ENCODE measurements at places on chromosomes 3 and 15.

DNA sequence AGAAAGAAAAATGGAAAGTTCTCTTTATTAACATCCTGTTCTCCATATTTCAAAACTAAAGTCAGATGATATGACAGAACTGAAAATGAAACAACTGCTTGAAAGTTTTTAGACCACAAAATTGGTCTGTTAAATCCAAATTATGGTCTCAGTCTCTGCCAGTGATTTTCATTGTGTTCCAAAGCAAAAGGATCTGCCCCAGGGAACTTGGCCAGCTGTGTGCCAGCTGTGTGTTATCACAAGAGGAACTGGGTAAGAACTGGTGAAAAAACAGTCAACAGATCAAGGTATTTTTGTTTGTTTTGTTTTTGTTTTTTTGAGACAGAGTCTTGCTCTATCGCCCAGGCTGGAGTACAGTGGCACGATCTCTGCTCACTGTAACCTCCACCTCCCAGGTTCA is 323.3 kb downstream of the CTNNB1 start:
- no peak for DNase-seq

DNA sequence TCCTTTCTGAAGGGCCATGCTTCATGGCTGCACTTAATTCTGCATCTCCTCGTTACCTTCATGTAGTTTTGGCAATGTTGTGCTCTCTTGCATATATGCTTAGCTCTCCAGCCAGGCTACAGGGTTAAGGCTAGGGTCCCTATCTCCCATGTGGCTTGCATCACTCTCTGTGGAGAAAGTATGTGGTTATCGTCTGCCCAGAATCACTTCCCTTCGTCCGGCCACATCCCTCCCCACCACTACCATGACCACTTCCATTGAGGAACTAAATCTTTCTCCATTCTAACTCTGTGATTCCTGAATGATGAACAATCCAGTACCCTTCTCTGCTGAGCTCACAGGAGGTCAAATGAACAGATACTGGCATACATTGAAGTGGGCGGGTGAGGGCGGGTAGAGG is 34.0 kb downstream of the WWTR1 start:
- DNase-seq: peak; percentile 13

DNA sequence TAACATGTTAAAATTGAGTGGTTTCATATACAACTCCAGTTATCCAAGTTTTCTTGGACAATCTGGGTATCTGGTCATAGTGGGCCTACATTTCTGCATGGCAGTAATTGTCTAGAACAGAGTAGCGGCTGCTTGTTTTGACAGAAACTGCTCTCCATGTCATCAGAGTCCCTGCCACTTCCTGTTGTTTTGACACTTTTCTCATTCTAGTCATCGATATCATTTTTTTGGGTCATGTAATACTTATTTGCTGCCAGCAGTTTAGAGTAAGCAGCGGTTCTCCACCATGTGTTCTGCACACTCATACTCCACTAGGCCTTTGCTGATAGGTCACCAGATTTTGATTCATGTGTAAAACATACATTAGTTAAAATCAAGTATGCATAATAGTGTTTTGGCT is 81.5 kb downstream of the SLC25A26 start:
- peak; percentile 11 for DNase-seq

GRCh38 chr3:123762805-123763204 is 121.3 kb downstream of the MYLK start:
- no peak for DNase-seq

DNA sequence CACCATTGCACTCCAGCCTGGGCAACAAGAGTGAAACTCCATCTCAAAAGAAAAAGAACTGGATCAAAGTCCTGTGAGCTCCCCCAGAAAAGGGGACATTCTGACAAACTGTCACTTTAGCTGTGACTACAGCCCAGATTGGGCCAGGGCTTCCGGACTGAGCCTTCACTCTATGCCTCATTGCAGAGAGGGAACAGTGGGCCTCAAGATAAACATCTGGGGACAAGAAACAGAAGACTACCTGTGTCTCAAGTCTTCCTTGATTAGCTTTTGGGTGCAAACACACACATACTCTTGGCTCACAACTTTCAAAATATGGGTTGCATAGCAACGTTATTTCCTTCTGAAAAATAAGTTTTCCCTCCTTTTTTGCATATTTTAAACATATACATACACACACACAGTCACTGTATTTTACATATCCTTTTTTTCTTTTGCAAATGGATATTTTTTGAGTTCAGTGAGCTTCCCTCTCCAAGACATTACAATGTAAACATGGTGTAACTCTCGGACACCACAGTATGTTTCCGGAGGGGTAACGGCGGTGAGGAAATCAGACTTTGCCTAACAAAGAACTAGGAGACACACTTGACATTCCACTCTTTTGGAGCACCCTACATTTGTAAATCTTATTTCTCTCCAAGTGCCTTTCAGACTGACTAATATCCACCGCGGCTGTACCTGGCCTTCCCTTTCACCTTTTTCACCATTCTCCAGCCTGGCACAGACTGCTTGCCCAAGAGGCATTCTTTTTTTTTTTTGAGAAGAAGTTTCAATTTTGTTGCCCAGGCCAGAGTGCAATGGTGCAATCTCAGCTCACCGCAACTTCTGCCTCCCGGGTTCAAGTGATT is 3.5 kb downstream of the TKT start:
- DNase-seq: no peak

DNA sequence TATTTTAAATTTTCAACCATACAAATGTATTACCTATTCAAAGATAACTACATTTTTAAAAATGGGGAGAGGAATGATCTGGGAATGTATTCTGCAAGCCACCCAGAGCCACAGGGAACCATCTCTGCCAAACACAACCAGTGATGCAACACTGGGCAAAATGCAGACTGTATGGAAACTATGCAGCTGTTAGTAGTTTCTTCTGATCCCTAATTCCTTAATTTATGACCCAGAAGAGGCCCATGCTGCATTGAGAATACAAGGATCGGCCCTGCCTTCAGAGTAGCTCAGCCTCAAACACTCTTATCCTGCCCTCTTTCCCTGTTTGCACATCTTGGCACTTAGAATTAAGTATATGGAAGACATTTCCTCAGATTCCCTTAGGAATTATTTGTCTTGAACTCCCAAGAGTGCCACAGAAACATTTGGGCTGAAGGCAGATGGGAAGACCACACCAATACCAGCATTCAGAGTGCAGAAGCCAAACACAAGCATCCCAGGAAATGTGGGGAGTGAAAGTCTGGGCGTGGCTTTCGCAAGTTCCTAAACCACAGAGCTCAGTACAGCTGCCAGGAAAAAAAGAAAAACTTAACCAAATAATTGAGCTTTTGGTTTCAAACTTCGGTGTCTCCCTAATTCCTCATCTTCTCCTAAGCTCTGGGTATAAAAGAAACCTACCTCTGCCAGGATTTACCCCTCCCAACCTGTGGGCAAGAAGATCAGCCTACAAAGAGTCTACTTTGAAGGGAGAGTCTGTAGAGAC is 5.3 kb downstream of the SNUPN start:
- DNase-seq: peak; percentile 79

DNA sequence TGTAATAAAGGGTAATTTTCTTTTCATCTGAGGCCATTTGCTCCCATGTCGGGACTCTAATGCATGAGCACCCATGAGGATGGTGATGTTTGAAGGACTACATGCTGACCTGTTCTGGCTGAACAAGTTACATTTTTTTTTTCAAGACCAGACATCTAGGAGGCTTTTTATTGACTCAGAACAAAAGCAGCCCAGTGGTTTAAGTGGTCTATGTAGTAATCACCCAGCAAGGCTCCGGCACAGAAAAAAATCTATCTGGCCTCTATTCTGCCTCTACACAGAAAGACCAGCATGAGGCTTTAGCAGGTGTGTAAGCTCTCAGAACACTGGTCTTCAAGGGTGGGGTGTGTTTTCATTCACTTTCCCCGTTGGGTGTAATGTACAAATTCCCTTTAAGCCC is 95.1 kb upstream of the ZBED2 start:
- peak; percentile 72 for DNase-seq

GRCh38 chr15:74156678-74157411 is 16.7 kb upstream of the ISLR start:
- DNase-seq: peak; percentile 30

- no peak for DNase-seq
Measured at GRCh38 chr3:124158168-124158881, 166.4 kb upstream of the ROPN1 start.

DNA sequence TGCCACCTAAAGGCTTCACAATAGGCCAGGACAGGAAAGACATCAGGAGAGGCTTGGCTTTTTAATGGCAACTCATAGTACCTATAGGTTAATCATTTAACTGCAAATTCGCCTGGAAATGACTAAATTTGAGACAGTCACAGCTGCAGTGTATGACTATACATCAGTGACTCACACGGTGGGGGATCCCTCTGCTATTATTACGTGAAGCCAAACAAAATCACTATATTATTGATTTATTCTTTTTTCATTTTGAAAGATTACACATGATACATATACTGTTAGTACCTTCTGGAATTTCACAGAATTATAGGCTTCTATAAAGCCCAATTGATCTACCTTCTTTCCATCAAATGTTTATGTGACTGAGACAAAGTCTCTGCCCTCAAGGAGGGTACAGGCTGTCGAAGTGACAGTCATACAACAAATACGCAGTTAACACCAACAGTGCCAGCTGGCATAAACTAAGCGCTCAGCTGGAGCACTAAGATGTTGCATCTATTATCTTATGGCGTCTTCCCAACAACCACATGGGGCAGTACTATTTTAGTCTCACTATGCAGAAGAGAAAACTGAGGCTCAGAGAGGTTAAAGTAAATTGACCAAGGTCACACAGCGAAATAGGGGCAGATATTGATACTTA is 82.0 kb upstream of the LMOD3 start:
- DNase-seq: peak; percentile 42

Measured in fibroblast of skin of back (primary cell).